Stimulated activated CD4-positive, alpha-beta T cell treated with anti-CD3 and anti-CD28 coated beads, TNF-alpha, amount 100 ng/mL, for 1 hour (primary cell): ENCODE measurements at places on chromosomes 6 and 20.

GRCh38 chr20:49985617-49986016 lies 2.8 kb downstream of the SNAI1 start:
- no peak for DNase-seq

DNA sequence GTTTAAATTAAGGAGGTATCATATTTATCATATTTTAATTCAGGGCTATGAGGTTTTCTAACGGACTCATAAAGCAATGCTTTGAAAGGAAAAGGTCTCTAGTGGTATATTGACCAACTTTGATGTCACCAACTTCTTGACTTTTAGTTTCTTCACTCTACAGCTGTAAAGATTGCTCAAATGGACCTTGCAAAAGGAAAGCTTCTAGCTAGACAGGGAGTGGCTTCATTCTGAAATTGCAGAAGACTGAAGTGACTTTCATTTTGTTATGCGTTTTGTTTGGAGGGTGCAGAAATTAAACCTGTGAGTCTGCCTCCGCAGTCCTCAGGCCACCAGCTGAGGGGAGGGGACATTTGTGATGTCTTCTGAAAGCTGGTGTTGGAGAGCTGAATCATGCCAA lies 95.7 kb downstream of the SLC24A3 start:
- no peak for DNase-seq

DNA sequence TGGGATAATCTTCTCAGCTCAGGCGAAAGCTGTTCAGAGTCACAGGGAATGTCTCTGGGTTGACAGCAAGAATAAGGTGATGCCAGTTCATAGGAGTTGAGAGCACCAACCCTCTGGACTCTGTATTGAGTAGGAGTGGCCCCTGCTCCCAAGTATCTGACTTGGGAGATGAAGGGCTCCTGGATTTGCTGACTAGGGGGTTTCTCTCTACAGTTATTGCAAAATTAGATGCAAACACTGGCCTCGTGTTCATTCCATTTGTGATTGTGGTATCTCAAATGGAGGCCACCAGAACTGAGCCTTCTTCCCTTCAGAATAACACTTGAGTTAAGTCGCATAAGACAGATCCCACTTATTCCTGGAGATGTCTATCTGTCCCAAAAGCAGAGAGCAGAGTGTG lies 135.7 kb downstream of the PDE7B start:
- DNase-seq: no peak

GRCh38 chr6:122077603-122078002 lies 321.8 kb upstream of the HSF2 start:
- no peak for DNase-seq

DNA sequence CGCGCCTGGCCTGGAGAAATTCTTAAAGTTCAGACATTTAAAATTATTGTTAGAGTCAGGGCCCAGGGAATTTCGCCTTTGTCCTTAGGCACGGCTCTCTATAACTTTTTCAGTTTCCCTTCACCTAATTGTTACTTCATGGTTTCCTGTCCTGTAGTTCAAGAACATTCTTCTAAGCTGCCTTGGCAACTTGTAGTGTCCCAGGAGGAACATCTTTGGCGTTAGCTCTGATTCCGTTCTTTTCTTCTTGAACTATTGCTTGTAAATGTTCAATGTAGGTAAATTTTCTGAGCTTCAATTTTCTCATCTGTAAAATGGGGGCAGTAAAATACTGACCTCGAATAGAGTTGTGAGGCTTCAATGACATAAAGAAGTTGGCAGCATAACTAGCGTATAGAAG lies 41.8 kb downstream of the TIAM2 start:
- DNase-seq: no peak

GRCh38 chr6:24006254-24006653 lies 119.8 kb upstream of the NRSN1 start:
- DNase-seq: no peak

GRCh38 chr6:135062735-135063134 lies 8.1 kb upstream of the HBS1L start:
- DNase-seq: no peak

DNA sequence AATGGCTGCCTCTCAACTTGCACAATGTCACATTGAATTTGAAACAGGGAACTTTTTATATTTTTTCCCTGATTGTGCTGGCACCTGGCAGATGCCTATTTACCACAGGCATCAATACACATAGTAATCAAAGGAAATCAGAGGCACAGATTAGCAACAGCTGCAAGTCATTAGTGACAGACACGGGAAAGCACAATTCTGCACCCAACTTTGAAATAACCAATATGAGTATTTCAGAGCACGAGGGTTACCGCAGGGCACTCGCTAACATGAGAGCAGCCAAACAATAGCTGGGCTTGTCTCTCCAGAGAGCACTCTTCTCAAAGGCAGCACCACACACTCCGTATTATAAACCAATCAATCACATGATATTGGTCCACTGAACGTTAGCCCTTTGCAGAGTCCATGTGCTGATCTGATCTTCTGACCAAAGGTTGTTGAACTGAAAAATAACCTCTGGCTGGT lies 149.5 kb downstream of the RNF144B start:
- DNase-seq: no peak

DNA sequence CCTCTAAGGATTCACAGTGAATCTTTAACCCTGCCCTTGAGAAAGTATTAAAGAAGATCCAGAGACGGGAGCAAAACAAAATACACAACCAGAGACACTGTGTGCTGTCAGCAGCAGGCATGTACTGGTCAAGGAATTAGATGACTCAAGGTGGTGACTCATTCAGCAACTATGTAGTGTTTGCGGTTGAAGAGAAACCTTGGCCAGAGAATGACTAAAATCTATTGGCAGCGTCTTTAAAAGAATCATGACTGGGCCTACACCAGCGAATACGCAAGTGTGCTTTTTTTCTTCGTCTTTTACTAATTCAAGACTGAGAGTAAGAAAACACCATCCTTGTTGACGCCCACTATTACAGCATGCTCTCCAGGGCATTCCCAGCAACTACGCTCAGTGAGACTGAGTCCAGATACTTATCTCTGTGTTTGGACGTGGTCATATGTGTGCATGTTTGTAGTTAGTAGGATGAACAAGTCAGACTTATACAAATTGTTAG lies 72.4 kb upstream of the BACH2 start:
- DNase-seq: no peak

DNA sequence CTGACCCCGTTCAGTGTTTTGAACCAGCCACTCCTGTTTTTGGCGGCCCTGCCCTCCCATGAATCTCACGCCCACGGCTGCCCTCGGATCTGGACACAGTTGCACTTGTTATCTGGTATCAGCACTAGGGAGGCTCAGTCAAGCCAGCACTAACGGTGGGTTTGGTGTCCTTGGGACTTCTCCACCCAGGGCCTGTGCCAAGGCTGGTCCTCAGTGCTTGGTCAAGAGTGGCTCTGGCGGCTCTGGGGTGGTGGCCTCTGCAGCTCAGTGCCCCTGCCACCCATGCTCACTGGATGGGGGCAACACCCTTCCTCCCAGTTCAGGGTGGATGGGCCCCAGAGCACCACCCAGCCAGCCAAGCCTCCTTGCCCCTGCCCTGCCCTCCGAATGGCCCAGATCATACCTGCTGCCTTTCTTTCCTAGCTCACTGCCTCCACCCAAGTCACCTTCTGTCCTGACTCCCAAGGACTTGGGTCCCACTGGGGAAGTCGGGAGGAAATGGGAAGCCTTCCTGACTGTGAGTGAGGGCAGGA lies 54.7 kb downstream of the SSR1 start:
- DNase-seq: no peak

GRCh38 chr20:53595018-53595378 lies 1.4 kb upstream of the ZNF217 start:
- DNase-seq: no peak

GRCh38 chr6:43718387-43719105 lies 31.0 kb upstream of the MRPS18A start:
- no peak for DNase-seq

GRCh38 chr6:100809346-100809745 lies 71.8 kb downstream of the ASCC3 start:
- no peak for DNase-seq

DNA sequence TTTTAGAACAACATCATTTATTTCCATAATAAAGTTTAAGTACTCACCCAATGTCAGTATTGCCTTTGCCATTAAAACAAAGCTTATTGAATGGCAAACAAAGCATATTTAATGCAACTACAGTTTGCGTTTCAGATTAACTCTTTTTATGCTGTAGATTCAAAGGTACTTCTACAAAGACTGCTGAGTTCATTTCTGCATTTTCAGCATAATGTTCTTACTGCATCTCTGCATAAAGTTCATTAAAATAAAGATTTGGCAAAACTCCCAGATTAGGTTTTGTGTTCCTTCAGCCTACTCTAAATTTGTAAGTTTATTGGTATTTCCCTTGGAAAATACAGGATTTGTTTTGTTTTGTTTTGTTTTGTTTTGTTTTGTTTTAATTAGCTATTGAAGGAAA lies 359.4 kb downstream of the ADGRB3 start:
- no peak for DNase-seq

- peak; percentile 50 for DNase-seq
Measured at GRCh38 chr6:90294989-90295853, 1.4 kb downstream of the BACH2 start.

GRCh38 chr6:7180751-7181150 lies 73.0 kb downstream of the RREB1 start:
- DNase-seq: no peak

DNA sequence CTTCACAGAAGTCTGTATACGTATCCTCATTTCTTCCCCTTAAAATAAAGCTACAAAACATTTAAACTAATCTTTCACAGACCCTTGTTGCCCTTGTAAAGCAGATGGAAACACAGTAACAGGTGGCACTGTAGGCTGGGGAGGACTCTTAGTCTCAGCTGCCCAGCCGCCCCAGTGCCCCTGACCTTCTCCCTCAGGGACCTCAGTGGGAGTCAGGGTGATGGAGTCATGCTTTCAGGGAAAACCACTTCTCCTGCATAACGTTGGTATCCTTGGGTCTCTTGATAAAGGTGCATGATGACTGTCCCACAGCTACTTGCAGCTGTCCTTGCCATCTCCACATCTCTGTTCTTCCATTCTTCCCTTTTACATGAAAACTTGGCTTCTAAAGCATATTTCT lies 198.6 kb downstream of the CDKAL1 start:
- DNase-seq: no peak

GRCh38 chr6:100184473-100184872 lies 190.4 kb upstream of the MCHR2 start:
- no peak for DNase-seq

DNA sequence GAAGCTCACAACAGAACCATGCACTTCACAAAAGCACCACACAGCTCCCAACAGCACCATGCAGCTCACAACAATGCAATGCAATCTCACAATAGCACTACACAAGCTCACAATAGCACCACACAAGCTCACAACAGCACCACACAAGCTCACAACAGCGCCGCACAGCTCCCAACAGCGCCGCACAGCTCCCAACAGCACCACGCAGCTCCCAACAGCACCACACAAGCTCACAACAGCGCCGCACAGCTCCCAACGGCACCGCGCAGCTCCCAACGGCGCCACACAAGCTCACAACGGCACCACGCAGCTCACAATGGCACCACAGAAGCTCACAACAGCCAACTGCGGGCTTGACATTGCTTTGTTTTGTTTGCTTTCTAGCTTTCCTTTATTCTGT lies 198.1 kb downstream of the DLL1 start:
- no peak for DNase-seq

DNA sequence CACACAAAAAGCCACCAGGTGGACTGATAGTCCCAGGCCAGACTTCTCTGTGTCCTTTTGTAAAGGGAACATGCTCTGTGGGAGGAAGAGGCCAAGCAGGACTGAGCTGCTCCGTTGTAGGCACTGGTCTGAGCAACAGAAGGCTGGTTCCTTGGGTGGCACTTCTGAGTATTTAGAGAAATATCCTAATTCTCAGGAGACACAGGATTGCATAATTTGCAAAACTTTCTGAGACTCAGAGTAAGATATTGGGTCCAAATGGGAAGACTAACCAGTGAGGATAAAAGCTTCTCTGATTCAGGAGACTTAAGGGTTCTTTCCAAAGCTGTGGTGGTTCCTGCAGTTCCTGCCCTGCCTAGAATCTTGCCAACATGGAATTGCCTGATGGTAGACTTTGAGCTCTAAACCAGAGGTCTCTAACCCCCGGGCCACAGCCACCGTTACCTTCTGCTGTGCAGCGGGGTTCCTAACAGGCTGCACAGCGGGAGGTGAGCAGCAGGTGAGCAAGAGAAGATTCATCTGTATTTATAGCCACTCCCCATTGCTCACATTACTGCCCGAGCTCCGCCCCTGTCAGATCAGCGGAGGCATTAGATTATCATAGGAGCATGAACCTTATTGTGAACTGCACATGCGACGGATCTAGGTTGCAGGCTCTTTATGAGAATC lies 107.0 kb downstream of the OLIG3 start:
- no peak for DNase-seq

DNA sequence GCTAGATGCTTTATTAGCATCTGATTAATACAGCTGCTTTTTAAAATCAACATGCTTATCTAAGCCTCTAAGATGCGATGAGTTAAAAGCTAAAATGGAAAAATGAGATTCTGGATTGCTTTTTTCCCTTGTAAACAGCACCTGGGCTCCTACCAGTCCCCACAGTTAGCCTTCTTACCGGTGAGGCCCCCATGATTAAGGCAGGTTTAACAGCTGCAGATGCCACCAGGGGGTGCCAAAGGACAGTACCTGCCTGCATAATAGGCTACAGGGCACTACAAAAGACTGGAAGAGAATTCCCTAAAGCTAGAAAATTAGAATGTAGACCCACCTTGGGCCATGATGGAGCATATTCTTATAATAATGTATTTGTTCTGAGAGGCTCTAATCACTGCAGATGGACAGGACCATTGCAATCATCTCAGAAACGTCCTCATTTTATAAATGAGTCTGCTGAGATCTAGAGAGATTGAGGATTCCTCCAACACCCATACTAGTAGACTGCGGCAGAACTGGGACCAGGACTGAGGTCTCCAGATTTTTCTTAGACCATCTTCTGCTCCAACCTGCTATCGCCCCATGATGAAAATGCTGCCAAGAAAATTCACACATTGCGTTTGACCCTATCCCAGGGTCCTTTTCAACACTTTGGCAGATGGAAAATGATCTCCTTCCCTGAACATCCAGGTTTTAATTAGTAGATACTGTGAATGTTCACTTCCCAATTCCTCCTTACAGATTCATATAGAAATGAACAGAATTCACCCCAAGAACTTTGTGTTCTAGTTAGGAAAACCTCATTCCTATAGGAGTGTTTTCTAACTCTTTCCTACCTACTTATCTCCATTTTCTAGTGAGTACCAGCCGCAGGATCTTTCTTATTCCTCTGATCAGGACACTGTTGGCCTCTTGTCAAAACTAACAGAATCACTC lies 148.8 kb downstream of the RPS12 start:
- DNase-seq: no peak

GRCh38 chr6:2959909-2960719 lies 11.3 kb downstream of the SERPINB6 start:
- DNase-seq: no peak

DNA sequence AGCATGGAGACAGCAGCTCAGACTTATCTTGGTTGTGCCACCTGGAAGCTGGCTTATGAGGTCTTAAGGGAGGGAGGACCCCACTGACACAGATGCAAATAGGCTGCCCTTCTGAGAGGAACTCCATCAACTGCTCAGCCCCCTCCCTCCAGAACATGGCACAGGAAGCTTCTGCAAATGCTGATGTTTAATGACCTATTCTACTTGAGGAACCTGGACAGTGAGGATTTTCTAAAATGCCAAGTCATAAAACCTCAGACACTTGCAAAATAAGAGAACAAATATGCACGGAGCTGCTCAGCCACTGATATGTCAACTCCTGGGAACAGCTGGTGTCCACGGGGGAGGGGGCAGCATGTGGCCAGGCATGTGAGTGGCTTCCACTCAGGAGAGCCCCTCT lies 3.5 kb downstream of the CST9 start:
- DNase-seq: no peak
